Stimulated activated CD8-positive, alpha-beta memory T cell treated with anti-CD3 and anti-CD28 coated beads, Interleukin-7, amount 100 ng/mL, for 4 hours (primary cell): ENCODE measurements at places on chromosomes 3 and 15.

GRCh38 chr15:61700803-61701202 is 359.4 kb downstream of the VPS13C start:
- DNase-seq, result no peak

- no peak for DNase-seq
Observed at GRCh38 chr15:88993662-88994061, 80.5 kb upstream of the MFGE8 start.

DNA sequence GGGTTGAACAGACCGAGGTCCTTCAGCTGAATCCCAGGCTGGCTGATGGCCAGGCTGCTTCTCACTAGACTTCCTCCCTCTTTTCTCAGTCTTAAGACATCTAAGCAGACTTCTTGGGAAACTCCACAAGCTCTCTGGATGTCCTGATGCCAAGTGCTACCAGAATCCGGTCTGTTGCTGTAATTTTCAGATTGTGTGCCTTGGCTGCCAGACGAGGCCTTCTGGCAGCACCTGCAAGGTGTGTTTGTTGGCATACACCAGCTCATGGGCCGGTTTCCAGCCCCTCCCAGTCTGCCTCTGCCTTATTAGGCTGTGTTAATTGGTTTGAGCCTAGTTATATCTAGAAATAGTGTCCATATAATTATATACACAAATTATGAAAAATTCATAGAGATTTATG is 120.6 kb downstream of the TNIK start:
- DNase-seq, result no peak

DNA sequence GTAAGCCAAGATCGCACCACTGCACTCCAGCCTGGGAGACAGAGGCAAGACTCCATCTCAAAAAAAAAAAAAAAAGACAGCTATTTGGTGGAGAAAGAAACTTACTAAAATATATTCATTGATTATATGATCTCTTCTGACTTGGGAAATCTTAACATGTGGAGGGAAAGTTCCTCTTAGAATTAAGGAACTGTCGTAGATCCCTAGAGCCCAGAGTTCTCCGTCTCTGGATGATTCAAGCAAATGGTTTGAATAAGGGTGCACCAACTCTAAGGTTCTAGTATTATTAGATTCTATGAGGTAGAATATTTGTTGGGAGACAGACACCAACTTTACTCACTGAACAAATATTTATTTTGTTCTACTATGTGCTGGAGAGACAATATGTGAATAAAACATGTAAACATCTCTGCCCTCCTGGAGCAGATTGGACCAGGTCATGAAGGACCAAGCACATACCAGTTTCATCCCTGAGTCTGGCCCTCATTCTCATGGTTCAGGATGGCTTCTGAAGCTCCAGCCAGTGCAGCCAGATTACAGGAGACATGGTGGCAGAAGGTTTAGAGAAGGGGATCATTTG is 129.7 kb downstream of the MITF start:
- DNase-seq, result no peak

- no peak for DNase-seq
Observed at GRCh38 chr3:192039593-192039992, 578.6 kb downstream of the PYDC2 start.

DNA sequence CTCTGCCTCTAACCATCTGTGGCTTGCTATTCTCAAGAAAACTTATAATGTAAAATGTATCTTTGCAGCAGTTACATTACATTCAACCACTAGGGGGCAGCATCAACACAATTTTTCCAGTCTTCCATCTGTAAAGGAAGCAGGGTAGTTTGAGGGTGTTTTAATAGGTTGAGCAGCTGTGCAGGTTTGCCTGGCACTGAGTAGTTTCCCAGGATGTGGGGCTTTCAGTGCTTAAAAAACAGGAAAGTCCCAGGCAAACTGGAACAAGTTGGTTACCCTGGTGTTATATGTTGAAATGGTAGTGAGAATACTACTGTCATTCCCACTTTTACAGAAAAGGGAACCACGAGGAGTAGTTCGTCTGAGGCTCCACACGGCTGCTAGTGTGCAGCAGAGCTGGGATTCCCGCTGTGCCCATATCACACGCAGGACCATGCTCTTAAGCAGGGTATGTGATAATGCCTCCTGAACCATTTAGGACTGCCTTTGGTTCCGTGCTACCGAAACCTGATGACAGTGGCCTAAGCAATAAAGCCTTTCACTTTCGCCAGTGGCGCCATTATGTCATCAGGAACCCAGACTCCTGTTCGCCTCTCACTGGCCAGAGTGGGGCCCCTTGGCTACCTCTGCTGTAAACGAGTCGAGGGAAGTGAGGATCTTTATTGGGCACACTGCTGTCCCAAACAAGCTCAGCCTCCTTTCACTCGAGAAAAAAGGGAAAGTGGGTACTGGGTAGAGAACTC is 64.7 kb upstream of the ZBTB38 start:
- DNase-seq, result peak; percentile 12

- no peak for DNase-seq
Observed at GRCh38 chr3:59992578-59992977, 942.8 kb upstream of the CFAP20DC start.
